ENCODE measurements at places on chromosomes 7 and 10. TPM values are rescaled to one million over a fixed set of nuclear protein-coding genes. Genes with fewer than 3 reads are reported as not detected.

Gene SEPHS1
- total RNA-seq = 22.9 TPM

Gene LRRC4
- 0.64 TPM for total RNA-seq

Gene MRC1
- total RNA-seq = under 0.01 TPM

Gene STRA8
- not detected for total RNA-seq

Gene FBXL15
- total RNA-seq = 12.5 TPM

Gene ZRANB1
- total RNA-seq = 29.5 TPM

Gene DEPP1
- 0.26 TPM for total RNA-seq

Gene LIPM
- total RNA-seq = not detected

Gene CLRN3
- not detected for total RNA-seq

Gene ZC3HAV1L
- 11.1 TPM for total RNA-seq

Gene PTPRZ1
- total RNA-seq = 3.5 TPM

Gene POM121L12
- not detected for total RNA-seq

Gene HOXA4
- total RNA-seq = not detected

Gene AKR1D1
- under 0.01 TPM for total RNA-seq

Gene IGFBP3
- 7.8 TPM for total RNA-seq

Gene TUBAL3
- total RNA-seq = 0.26 TPM

Gene TAS2R5
- total RNA-seq = 3.9 TPM

Gene TLX1
- total RNA-seq = not detected

Gene FOXI2
- not detected for total RNA-seq

Gene LRRC17
- total RNA-seq = 0.26 TPM

Gene COBL
- 4.1 TPM for total RNA-seq

Gene CTBP2
- total RNA-seq = 123 TPM

Gene SLC26A5
- total RNA-seq = not detected

Gene OR2A5
- not detected for total RNA-seq

Gene PRLHR
- not detected for total RNA-seq
